ENCODE measurements at places on chromosomes 11 and 22. TPM values are rescaled to one million over a fixed set of nuclear protein-coding genes. Genes with fewer than 3 reads are reported as not detected.

- no peak for DNase-seq
Observed at GRCh38 chr11:4983841-4984240, 10.8 kb upstream of the OR51L1 start.

DNA sequence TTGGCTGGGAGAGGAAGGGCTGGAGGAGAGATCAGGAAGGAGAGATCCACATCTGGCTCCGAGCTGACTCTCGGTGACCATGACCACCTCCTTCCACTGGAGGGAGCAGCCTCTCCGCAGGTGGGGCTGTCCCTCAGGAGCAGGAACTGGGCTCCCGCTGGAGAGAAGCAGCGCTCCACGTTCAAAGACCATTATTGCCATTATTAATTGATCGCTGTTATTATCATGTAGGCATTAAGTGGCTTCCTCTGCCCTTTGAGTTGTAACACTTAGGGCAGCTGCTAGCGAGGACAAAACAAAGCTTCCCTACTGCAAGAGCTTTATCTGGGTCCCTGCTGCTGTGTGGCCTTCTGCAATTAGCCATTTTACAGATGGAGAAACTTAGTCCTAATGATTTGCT is 251.9 kb downstream of the ST3GAL4 start:
- DNase-seq = no peak

DNA sequence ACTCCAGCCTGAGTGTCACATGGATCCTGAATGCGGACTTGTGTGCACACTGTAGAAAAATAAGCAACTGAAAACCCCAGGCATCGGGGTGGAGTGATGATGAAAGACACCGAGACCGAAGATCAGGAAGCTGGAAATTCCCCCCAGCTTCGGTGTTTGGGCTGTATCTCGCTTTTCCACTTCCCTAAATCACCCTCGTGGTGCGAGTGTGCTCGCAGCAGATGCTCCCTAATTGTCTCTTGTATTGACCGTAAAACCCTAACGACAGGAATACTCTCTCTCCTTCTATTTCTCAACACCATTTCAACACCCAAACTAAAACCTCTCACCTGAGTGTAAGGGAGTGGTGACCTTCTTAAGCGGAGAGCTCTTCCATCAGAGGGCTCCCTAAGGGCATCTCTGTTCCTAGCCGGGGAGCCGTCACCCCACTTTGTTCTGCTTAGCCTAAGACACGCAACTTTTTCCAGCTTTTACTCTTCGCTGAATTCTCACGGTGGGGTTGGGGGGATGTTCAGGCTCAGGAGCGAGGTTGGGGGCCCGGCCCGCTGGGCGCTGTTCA is 635 bp upstream of the GRK3 start:
- peak; percentile 26 for DNase-seq

The TMEM223 gene
- 4.4 TPM for total RNA-seq

GRCh38 chr22:21014726-21015465 is at the start of gene P2RX6:
Gene P2RX6 (plus strand): TSS chr22:21015165. CDS start chr22:21015175, 10 bp downstream.
- DNase-seq = no peak

DNA sequence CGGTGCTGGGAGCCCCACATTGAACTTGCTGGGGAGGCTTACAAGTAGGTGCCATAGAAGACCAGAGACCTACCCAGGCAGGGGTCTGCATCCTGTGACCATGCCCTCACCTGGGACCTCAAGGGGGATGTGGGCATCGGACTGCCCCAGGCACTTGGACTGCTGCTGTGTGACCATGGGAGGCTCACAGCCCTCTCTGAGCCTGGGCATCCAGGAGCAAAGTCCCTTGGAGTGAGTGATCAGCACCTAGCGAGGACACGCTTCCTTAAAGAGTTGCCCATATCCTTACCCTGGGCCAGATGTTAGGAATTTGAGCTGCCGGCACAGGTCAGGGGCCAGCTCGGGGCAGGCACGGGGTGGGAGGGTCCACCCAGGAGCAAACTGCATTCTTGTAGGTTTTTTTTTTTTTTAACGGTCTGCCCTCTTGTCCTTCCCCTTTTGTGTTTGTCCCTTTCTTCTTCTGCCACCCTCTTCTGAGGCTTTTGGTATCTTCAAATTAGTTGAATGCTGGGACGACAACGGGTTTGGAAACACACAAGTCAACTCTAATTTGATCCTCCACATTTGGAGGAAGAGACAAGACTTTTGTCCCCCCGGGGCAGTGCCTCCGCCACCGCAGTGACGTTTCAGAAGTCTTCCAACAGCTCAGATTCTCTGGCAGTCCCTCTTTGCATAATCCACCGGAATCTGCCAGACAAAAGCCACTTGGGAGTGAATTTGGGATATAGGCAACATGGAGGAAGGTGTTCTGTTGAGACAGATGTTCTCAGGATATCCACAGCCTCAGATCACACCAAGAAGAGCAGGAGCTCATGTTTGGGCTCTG is 46.1 kb upstream of the LINC01488 start:
- DNase-seq = no peak
